ENCODE measurements at places on chromosomes 13 and 19.

- DNase-seq: no peak
These were observed 800.4 kb downstream of the DIAPH3 start for GRCh38 chr13:59363313-59363712.

- no peak for DNase-seq
These were observed 1166.0 kb downstream of the UQCRFS1 start for GRCh38 chr19:28046932-28047331.

DNA sequence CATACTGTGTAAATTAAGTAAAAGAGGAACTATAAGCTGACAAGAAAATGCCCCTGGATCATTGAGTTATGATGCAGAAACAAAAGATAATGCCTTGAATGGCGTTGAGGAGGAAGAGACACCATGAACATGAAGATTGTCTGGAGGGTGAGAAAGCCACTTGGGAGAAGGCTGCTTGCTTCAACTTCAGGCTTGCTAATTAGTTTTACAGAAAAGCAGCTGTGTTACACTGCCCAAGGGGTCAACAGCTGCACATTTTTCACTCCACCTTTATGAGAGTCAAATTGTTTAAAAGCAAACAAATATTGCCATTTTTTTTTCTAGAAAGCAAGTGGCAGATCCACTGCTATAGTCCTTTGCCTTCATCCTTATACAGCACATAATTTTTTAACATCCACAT lies 35.5 kb upstream of the KLF12 start:
- no peak for DNase-seq

GRCh38 chr19:58181902-58182576 lies 822 bp upstream of the ZNF274 start:
- peak; percentile 9 for DNase-seq

GRCh38 chr19:3721887-3722442 lies 13.8 kb downstream of the TJP3 start:
- DNase-seq: no peak

GRCh38 chr19:51547397-51548212 lies 16.1 kb upstream of the SIGLEC6 start:
- no peak for DNase-seq

GRCh38 chr13:64020126-64020525 lies 2604.5 kb upstream of the PCDH20 start:
- no peak for DNase-seq

DNA sequence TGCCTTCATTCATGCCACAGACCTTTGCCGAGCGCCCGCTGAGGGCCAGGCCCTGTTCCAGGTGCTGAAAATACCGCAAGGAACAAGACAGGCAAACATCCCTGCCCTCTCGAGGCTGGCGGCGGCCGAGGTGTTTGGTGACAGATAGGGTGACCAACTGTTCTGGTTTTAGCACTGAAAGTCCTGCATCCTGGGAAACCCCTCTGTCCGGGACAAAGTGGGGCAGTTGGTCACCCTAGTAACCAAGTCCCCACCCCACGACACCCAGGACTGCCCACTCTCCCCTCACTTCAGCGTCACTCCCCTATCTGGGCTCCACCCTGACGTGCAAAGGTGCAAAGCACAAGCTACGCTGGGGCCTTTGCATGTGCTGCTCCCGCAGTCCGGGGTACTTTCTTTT lies 17.3 kb downstream of the ZBTB7A start:
- DNase-seq: no peak

- DNase-seq: peak; percentile 81
These were observed 10.1 kb downstream of the NOSIP start for GRCh38 chr19:49570138-49570856.

GRCh38 chr13:44738463-44738862 lies 162.3 kb upstream of the TSC22D1 start:
- DNase-seq: no peak

DNA sequence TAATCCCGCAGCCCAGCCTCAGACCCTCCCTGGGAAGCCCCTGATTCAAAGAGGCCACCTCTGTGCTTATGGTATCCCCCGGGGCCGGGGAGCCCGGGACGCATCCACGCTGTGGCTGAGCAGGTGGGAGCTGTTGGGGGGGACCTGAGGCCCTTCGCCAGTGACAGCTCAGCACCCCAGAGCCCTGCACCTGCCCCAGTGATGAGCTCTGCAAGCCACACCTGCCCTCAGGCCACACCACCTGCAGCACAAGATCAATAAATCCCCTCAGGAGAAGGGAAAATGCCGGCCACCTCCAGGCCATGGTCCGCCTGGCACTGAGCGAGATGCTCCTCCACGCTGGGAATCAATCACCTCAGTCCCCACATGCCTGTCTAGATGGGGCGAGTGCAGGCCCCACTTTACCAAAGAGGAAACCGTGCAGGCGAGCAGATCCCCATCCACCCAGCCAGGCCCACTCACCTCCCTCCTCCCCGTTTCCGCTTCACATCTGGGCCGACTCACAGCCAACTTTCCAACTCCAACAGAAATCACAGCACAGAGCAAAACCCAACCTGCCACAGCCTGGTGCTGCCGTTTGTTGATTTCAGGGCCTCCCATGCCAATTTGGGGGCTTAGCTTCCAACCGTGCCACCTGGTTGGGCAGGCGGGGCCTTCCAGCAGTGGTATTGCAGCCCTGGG lies 12.8 kb downstream of the MOB3A start:
- no peak for DNase-seq

- DNase-seq: no peak
These were observed 72.3 kb downstream of the NAA16 start for GRCh38 chr13:41383386-41383785.

- no peak for DNase-seq
These were observed 77.8 kb downstream of the INSR start for GRCh38 chr19:7216373-7216902.

GRCh38 chr19:46586294-46586693 lies 14.8 kb upstream of the CALM3 start:
- no peak for DNase-seq

- DNase-seq: no peak
These were observed 17.2 kb downstream of the SMIM24 start for GRCh38 chr19:3462991-3463713.
